ENCODE measurements at places on chromosomes 7 and 10.

DNA sequence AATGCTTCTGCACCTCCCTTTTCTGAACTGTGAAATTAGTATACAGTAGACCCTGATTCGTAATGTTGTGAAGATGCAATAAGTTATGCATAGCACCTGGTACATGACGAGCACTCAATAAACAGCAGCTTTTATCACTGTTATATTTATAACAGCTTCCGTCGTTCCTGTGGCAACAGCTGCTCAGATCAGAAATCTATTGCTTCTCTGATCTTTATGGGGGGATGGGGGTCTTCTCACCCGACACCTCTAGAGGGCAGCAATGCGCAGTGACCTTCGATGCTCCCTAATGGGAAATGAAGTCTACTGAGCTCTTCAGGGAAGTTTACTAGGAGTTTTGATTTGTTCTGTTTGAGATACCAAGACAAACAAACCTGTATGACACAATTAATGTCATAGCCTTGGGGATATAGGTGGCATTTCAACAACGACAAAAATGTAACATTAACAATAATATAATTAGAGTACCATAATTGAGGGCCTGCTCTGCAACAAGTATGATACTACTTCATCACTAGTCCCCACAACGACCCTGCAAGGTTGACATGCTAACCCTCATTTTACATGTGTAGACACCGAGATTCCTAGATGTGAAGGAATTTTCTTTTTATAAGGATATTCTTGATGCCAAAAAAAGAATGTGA is 289.6 kb downstream of the SFMBT2 start:
- DNase-seq = peak; percentile 33

DNA sequence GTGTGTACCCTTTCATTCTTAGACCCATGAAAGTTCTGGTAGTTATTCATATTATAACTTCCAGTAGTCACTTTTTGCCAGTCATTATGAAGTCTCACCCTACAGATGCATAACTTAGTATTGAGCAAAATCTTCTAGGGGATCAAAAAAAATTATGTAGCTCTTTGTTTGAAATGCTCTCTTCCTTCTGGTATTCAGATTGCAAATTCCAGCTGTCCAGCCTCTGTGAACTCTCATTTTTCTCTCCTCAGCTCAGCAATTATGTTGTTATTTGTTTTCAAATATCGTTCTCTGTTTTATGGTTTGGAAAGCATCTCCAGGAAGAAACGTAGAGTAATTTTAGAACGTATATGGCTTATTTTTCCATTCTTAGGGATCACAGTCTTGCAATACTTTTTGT is 442.5 kb downstream of the SEMA3D start:
- no peak for DNase-seq

DNA sequence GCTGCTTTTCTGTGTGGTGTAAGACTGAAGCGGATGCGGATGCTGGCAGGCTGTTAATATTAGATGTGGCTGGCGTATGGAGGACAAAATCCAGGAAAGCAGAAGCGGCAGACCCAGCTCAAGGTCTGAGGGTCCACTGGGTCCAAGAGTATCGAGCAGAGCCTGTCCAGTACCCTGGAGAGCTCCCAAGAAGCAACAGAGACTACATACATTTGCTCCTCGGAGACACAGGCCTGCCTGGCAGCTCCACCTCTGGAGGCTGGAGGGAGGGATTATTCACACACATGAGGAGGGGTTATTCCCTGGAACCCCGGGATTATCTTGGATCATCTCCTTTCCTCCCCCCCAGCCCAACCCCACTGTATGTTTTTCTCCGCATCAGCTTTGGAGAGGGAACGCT is 31.3 kb upstream of the LOXL4 start:
- no peak for DNase-seq

- no peak for DNase-seq
These were observed 47.1 kb downstream of the NXPH1 start for GRCh38 chr7:8480527-8480926.

Data from activated naive CD4-positive, alpha-beta T cell (primary cell).